Activated CD8-positive, alpha-beta memory T cell treated with anti-CD3 and anti-CD28 coated beads, Interleukin-2, amount 50 U/mL, for 48 hours (primary cell): ENCODE measurements at places on chromosomes 4 and X.

- DNase-seq = no peak
These were observed 38.3 kb upstream of the SPINK2 start for GRCh38 chr4:56859841-56860240.

GRCh38 chr4:17203797-17204196, 305.4 kb upstream of the LDB2 start:
- no peak for DNase-seq

DNA sequence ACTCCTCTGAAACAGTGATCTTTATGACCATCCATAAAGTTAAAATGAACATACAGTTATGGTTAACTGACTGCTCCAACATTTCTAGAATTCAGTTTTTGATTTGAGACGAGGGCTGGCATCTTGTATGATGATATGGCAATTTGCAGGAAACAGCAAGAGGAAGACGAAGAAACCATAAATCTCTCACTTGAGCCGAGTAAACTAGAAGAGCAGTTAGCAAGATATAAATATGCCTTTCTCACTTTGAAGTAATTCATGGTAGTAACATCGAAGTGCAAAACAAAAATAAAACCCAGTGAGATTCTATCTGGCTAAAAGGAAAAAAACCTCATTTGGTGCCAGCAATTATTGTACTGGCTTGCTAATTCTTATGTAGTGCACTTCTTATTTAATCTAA, 139.0 kb upstream of the SPRY1 start:
- DNase-seq = no peak

- no peak for DNase-seq
These were observed 18.4 kb upstream of the RFC1 start for GRCh38 chr4:39384563-39384962.

DNA sequence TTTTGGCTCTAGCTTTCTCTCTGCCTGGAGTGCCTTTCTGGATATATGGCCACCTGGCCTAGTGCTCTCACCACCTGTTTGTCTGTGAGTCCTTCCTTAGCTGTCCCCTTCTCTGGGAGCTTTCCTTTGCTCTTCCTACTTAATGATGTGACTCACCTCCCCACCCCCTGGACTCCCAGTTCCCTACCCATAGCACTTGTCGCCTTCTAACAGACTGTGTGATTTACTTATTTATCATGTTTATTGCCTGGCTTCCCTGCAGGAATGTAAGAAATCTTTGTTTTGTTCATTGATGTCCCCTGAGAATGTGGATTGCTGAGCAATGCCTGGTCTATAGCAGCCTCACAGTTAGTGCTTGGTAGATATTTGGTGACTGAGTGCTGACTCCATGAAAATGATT, 18.9 kb downstream of the ADD1 start:
- no peak for DNase-seq

DNA sequence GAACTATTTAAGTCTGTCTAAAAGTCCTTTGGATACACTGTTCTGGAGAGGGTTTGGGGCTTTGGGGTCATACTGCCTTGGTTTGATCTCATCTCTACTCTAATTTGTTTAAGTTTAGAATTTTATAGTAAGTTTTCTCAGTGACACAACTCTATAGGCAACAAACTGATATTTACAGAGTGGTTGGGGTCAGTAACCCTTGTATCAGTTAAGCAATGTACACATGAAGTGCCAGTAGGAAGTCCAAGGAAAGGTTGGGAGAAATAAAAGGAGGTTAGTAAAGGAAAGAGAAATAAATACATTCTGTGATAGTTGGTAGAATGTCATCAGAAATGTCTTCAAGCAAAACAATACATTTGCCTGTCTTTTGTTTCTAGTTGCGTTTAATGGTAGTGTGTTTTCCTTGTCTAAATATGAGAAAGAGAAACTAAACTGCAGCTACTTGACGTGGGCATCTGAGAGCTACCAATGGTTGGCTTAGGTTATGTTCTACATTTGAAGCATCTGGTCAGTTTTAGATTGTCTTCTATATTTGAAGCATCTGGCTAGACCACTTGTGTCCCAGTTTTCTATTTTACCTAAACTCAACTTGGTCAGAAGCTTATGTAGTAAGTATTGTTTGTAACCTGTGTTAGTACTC, 6.9 kb downstream of the ATP7A start:
- no peak for DNase-seq

- DNase-seq = no peak
These were observed 122.4 kb downstream of the RAP1GDS1 start for GRCh38 chr4:98383431-98384106.

DNA sequence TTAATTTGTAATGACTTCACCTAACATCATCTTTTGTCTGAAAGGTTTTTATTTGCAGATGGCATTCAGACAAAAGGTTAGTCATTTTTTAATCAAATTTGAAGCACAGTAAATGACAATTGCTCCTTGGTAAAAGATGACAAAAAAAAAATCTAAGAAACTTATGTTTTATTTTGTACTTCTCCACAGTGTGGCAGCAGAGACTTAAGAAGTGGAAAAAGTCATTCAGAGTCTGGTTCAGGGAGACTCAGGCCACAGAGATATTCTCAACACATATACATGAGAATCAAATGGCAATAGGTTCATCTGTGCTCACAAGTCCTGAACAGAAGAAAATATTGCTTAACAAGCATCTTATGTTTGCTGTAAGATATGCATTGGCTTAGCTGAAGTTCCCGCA, 436.2 kb downstream of the KCNIP4 start:
- DNase-seq = no peak

DNA sequence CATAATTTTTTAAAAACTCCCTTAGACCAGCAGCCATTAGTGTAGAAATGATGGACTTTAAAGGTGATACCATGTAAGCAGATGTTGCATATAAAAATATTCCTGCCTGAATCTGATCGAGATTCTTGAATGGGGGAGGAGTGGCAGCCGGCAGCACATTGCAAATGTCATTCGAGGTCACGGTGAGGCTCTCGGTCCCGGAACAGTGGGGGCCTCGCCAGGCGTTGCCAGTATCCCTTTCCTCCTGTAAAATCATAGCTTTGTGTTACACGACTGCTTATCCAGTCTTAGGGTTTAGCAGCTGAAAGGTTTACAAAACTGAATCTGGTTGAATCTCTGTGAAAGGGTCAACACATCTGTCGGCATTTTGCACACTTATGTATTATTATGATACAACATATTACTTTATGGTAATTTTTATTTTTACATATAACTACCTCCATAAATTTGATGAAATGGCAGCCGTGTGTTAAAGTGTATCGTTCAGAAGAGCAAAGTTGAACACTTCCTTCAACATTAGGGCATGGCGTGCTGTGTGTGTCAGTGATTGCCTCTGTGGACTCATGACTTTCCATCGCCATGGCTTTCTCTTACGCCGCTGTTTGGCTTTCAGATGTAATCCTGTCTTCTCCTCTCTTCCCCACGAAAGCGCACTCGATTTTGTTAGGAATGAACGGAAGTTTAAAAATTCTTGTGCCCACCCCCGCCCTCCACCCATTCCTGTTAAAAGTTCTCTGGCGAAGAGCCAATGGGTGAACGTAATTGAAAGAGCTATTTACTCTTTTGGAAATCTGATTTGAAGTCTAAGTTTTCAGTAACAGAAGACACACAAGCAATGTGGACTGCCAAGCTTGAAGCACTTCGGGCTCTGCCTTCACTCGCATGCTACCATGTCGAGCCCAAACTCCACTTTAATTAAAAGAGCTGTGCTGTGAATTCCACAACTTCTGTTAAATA, 114.8 kb downstream of the STOX2 start:
- no peak for DNase-seq

DNA sequence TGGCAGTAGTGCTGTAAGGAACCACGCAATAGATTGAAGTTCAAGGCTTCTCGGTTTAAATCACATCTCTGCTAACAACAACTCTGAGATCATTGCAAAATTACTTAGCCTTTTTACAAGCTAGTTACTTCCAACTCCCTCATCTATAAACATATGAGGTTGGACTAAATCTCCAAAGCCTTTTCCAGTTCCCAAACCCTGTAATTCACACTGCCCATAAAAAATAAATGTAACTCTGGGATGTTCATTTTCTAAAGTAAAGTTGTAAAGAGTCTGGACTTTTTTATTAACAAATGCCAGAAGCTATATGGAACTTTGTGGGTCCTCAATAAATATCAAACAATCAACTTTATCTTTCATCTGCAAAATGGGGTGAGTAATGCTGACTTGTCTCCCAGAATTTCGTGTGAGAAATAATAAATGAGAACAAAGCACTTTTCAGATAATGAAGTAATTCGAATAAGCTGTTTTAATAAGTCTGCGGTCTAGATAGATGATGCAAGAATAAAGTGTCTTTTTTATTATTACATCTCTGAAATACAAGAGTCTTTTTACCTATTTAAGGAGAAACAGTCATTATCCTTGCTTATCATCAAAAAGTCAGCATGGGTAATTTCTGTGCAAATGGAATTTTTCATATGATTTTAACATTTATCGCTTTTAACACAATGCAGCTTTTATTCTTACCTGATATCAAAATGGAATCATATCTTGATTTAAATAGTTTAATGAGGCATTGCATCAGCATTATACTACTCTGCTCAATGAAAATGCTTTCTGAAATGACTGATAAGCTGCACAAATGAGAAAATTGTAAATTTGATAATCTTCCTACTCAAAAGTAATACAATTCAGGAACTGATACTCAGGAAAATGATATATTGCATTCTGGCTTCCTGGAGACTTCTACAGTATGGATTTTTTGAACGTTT, 252.6 kb downstream of the BANK1 start:
- no peak for DNase-seq

- no peak for DNase-seq
These were observed 71.2 kb upstream of the GRID2 start for GRCh38 chr4:92232566-92232965.

- DNase-seq = no peak
These were observed 84.0 kb upstream of the GRPR start for GRCh38 chrX:16039363-16039762.

GRCh38 chr4:104938624-104939023, 208.1 kb upstream of the TET2 start:
- DNase-seq = no peak

DNA sequence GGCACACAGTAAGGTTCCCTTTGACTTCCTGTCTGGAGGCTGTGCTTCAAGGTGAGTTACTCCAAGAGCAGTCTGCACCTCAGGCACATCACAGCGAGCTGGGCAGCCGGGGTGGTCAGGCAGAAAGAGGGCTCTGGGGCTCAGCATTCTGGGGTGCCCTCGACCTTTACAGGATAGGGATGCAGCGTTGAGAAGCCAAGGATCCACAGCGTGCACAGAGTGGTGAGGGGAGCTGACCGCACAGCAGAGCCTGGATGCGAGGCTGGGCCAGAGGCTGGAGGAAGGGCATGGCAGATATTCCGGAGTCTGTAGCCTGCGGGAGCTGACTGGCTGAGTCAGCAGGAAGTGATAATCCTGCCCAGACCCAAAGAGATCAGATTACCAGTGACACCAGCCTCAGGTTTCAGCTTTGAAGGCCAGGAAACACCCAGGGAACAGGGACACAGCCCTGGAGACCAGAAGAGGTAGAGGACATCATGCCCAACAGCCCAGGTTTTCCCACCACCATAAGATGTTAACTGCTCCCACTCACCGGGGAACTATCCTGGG, 38.4 kb upstream of the PDLIM3 start:
- no peak for DNase-seq

GRCh38 chr4:88989990-88990389, 67.0 kb downstream of the FAM13A start:
- DNase-seq = no peak

- DNase-seq = no peak
These were observed 46.4 kb downstream of the ACOX3 start for GRCh38 chr4:8394061-8394519.

- DNase-seq = no peak
These were observed 126.7 kb downstream of the FRYL start for GRCh38 chr4:48653217-48654014.

GRCh38 chr4:37976991-37977470, 16.8 kb downstream of the PTTG2 start:
- peak; percentile 86 for DNase-seq

DNA sequence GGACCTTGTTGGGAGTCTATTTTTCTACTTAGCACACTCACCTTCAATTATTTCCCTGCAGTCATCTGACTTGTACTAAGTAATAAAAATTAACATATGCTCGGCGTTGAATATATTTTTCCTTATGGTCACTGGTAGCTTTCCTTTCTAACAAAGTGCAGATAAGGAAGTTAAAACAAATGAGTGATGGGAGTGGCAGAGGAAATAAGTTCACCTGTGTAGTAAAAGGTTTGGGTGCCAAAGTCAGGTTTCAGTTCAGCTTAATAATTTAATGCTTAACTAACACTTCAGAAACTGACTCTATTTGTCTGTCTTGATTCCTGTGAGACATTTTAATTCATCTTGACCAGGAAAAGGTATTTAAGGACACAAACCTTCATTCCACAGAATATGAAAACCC, 184.4 kb downstream of the PCDH7 start:
- no peak for DNase-seq

DNA sequence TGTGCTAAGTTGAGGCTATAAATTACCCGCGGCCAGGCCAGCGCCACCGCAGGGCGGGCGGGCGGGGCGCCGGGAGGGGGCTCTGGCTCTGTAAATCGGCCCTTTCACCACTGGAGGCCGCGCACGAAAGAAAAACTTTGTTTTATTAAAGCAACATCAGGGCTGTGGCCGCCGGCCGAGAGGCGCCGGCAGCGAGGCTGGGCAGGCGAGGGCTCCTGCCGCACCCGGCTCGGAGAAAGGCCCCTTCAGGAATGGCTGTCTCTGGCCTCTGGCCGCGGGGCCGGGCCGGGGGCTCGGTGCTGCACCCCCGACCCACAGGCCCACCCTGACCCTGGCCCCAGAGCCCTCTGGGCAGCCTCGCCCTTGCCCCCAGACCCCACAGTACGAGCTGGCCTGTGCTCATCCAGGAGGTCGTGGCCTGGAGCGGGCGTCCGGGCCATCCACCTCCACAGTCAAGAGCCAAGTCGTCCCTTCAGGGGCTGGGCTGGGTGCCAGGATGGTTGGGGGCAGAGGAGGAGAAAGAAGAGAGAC, 29.5 kb upstream of the FGFR3 start:
- no peak for DNase-seq

GRCh38 chr4:139736661-139737060, 71.0 kb downstream of the MGST2 start:
- DNase-seq = no peak

- DNase-seq = no peak
These were observed 1316.3 kb downstream of the STIM2 start for GRCh38 chr4:28176942-28177341.

GRCh38 chrX:153723351-153724251, 586 bp downstream of the BCAP31 start:
- peak; percentile 70 for DNase-seq

DNA sequence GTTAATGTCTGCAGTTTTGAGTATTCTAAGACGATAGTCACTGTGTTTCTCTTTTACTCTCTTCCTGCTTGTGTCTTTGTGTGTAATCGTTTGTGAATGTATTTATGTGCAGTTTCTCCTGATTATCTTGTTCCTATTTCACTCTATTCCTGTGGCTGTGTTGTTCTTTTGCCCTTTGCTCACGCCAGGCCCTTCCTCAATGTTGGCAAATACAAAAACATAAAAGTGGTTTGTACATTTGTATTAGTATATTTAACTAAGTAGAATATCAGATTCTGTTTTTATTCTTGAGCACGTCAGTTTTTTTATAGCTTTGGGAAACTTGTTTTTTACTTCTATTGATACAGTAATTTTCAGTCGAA, 107.6 kb upstream of the BMPR1B start:
- DNase-seq = no peak

- no peak for DNase-seq
These were observed 53.6 kb upstream of the RAP2C start for GRCh38 chrX:132272826-132273225.

- no peak for DNase-seq
These were observed 93.6 kb downstream of the TSPAN5 start for GRCh38 chr4:98564852-98565251.

GRCh38 chr4:7715271-7716009, 224.2 kb downstream of the AFAP1 start:
- DNase-seq = no peak

- DNase-seq = no peak
These were observed 12.4 kb upstream of the CXCL2 start for GRCh38 chr4:74111306-74111975.
